NCI-H2081 (cell line): ENCODE measurements at places on chromosomes 1 and 21.
A peak's percentile ranks its signal among the peaks of the same experiment; 100 is the strongest.

GRCh38 chr1:196381544-196381943 lies 226.7 kb downstream of the KCNT2 start:
- DNase-seq, result no peak

- no peak for DNase-seq
Observed at GRCh38 chr1:153420306-153420705, 4.0 kb downstream of the S100A7A start.

DNA sequence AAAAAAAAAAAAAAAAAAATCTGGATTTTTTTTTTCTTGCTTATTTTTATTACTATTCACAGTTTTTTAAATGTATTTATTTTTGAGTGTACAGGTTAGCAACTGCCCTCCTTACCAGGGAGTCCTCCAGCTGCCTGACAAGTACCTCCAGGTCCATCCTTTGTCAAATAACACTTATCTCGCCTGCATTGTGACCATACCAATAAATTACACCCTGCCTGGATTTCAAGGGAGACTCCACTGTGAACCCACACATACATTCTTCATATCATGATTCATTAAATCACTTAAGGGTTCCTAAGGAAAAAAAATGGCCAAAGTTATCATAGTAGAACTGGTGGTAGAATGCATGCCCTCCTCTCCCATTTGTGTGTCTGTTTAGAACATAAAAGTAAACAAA lies 38.4 kb downstream of the EEIG2 start:
- no peak for DNase-seq

DNA sequence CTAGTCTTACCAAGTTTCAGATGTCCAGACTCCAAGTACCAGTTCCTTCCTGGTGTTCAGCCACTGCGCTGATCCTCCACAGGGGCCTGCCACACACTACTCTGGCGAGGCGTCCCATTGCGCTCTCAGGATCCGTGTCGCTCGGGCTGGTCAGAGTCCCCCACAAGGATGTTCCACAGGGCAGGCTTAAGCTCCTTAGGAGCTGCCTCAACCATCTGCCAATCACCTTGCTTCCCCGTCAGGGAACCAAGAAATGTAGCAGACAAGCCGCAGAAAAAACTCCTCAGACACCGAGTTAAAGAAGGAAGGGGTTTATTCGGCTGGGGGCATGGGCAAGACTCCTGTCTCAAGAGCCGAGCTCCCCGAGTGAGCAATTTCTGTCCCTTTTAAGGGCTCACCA lies 9.8 kb downstream of the OR2W3 start:
- no peak for DNase-seq

GRCh38 chr1:231062500-231063270 lies 22.6 kb upstream of the FAM89A start:
- DNase-seq, result no peak

GRCh38 chr1:176692431-176692830 lies 229.5 kb downstream of the PAPPA2 start:
- DNase-seq, result no peak

DNA sequence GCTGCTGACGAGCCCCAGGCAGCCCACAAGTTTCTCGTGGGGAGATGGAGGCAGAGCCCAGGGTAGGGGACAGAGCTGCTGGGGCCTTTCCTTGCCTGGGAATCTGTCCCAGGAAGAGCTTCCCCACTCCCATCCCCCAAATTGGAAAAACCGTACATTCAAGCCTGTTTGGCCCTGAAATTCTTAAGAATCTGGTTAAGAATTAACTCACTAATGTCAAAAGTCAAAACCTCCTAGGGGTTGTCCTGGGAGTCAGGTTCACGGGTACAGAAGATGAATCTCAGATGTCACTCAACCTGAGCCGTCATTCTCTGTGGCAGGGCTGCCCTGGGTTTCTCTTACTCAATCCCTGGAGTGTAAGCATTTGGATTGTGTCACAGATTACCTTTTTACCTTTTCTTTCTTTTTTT lies 8.4 kb downstream of the C1orf115 start:
- DNase-seq, result no peak

DNA sequence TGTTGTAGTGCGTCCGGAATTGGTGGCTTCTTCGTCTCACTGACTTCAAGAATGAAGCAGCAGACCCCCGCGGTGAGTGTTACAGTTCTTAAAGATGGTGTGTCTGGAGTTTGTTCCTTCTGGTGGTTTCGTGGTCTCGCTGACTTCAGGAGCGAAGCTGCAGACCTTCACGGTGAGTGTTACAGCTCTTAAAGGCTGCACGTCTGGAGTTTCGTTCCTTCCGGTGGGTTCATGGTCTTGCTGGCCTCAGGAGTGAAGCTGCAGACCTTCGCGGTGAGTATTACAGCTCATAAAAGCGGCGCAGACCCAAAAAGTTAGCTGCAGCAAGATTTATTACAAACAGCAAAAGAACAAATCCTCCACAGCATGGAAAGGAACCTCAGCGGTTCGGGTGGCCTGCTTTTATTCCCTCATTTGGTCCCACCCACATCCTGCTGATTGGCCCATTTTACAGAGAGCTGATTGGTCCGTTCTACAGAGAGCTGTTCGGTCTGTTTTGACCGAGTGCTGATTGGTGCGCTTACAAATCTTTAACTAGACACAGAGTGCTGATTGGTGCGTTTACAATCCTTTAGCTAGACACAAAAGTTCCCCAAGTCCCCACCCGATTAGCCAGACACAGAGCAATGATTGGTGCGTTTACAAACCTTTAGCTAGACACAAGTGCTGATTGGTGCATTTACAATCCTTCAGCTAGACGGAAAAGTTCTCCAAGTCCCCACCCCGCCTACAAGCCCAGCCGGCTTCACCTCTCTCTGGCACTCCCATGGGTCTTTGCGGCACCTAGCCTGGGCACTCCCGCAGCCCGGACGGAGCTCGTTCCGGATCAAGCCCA lies 49.6 kb upstream of the KRTAP19-8 start:
- DNase-seq, result no peak

GRCh38 chr1:78464449-78464891 lies 26.3 kb upstream of the PTGFR start:
- no peak for DNase-seq

- no peak for DNase-seq
Observed at GRCh38 chr1:6271006-6271405, 10.1 kb upstream of the GPR153 start.

DNA sequence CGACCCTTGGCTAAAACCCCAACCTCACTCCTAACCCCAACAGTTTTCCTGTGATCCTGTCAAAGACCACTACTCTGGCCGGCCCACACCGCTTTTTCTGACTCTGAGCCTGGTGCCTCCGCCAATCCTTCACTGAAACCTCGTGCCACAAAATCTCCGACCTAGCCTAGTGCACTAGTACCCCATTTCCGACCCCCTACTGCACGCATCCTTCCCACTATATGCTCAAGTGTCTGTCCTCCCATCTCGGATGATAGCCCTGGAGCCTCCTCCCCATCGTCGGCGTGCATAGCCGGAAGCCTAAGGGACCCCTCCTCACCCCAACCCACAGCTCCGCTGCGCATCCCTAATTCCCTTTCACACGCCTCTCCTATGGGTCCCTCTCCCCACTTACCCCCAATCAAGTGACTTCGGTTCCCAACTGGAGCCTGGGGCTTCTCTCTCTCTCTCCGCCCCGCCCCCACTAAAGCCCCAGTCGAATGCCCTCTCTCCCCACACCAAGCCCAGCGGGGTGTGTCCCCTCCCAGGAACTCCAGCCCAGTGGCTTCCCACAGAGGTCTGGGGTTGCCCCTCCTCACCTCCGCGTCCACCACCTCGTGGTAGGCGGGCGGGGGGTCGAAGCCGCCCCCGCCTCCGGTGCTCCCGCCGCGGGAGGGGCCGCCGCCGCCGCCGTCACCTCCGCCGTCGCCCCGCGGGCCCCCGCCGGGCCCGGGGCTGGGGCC lies 791 bp downstream of the USP24 start:
- DNase-seq, result peak; percentile 56

DNA sequence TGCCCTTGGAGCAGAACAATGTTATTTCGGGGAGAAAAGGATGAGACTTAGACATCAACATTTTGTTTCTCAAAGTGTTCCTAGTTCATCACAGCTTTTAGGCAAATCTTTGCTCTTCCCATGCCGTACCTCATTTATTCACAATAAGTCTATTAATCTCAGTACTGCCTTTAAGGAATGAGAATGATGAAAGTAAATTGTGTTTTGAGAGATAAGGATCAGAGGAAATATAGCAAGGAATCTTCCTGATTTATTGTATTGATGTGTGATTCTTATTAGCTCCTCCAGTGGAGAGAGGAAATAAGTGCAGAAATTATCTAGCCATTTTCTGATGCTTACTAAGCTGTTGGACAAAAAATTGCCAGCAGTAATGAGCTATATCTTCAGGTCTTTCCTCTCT lies 2.0 kb downstream of the POLR3C start:
- no peak for DNase-seq

DNA sequence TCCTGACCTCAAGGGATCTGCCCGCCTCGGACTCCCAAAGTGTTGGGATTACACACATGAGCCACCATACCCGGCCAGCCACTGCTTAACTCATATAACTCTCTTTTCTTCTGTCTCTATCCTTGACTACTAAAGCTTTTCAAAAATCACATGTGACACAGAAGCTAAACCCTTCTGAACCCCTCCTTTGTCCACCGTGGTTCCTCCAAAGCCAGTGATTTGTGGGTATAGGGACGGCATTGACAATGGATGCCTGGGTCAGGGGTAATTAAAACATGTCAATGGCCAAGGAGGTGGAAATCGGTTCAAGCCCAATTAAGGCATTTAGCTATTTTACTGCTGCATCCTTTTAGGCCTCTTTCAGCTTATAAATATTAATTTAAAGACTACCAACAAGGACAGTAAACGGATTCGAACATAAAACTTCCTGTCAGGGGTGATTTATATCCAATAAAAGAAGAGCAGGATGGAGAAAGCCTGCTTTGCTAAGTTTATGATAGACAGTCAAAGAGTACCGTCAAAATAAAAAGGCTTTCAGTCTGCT lies 242.3 kb downstream of the GPATCH2 start:
- no peak for DNase-seq

- peak; percentile 48 for DNase-seq
Observed at GRCh38 chr1:48693674-48694320, 82.9 kb downstream of the BEND5 start.

DNA sequence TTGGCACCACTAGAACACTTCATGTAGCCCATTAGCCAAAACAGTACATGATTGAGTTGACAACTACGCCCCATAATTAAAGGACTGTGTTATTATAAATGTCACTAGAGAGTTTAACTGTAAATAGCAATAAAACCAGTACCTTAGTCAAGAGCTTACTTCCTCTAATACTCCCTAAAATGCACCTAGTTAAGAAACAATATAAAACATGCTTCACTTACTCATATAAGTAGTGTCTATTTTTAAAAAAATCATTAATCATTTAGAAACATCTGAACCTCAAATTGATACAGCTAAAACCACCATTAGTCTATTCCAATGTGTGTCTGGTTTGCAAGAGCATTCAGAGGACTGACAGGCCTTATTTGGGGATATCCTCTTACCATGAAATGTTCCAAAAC lies 25.3 kb downstream of the PTP4A2 start:
- DNase-seq, result peak; percentile 71

DNA sequence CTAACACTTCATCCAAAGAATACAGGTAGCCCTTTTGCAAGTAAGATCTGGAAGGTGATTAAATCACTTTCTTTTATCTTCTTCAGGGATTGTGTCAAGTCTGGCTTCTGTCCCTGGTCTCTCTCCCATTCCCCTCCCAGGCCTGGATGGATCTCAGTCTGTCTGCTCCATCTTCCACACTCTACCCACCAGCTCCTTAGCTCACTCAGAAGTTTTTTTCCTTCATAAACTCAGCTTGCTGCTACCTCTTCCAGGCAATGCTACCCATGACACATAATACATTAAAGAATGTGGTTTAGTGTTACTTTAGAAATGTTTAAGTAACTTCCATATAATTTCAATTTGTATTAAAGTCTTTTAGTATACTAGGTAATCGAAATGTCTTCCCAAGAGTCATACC lies 133.1 kb downstream of the AKT3 start:
- DNase-seq, result no peak

GRCh38 chr1:39829791-39830533 lies 41.3 kb upstream of the BMP8B start:
- no peak for DNase-seq

GRCh38 chr1:199064971-199065370 lies 426.1 kb downstream of the PTPRC start:
- DNase-seq, result no peak

GRCh38 chr1:35243691-35244090 lies 24.8 kb upstream of the ZMYM4 start:
- DNase-seq, result peak; percentile 8

DNA sequence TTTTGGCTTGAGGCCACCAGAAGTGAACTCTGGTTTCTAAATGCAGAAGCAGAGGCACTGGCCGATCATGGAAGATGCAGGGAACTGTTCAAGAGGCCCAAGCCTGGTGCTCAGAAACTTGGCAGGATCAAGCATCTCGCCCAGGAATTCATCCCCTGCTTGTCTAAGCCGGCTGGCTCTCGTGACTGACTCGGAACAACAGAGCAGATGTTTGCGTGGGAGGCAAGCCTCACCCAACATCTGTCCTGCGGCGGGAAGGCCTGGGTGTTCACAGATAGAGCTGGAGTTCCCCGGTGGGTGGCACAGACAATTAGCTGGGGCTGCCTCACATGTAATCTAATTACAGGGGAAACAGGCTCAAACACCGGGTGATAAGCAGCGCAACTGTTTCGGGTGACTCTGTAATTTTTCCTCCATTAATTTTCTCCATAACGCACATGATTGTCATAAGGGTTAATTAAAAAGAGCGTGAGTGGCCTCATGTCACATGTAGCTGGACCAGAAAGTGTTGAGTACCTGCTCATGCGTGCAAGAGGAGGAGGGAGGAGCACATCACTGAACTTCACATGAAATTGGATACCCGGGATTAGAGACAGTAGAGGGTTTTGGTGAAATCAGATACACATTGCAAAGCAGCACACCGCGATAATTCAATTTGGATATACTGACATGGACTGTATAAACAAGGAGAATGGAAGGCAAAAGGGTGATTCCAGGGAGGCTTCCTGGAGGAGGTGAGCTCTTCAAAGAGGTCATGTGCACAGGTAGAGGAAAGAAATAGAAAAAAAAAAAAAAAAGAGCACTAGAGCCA lies 180.0 kb downstream of the ETS2 start:
- DNase-seq, result peak; percentile 81

- no peak for DNase-seq
Observed at GRCh38 chr1:178953538-178954324, 72.0 kb upstream of the FAM20B start.

DNA sequence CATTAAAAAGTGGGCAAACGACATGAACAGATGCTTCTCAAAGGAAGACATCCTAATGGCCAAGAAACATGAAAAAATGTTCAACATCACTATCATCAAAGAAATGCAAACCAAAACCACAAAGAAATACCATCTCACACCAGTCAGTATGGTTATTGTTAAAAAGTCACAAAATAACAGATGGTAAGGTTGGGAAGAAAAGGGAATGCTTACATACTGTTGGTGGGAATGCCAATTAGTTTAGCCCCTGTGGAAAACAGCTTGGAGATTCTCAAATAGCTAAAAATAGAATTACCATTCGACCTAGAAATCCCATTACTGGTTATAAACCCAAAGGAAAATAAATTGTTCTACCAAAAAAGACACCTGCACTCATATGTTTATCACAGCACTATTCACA lies 369.4 kb downstream of the KCNH1 start:
- no peak for DNase-seq

- peak; percentile 77 for DNase-seq
Observed at GRCh38 chr1:12619792-12620487, 1.9 kb upstream of the DHRS3 start.
